Activated naive CD8-positive, alpha-beta T cell treated with anti-CD3 and anti-CD28 coated beads, Interleukin-2, amount 10 ng/mL, durations not matched to agents 7 days and 5 days (primary cell): ENCODE measurements at places on chromosomes 4 and X. TPM values are rescaled to one million over a fixed set of nuclear protein-coding genes. Genes with fewer than 3 reads are reported as not detected.

DNA sequence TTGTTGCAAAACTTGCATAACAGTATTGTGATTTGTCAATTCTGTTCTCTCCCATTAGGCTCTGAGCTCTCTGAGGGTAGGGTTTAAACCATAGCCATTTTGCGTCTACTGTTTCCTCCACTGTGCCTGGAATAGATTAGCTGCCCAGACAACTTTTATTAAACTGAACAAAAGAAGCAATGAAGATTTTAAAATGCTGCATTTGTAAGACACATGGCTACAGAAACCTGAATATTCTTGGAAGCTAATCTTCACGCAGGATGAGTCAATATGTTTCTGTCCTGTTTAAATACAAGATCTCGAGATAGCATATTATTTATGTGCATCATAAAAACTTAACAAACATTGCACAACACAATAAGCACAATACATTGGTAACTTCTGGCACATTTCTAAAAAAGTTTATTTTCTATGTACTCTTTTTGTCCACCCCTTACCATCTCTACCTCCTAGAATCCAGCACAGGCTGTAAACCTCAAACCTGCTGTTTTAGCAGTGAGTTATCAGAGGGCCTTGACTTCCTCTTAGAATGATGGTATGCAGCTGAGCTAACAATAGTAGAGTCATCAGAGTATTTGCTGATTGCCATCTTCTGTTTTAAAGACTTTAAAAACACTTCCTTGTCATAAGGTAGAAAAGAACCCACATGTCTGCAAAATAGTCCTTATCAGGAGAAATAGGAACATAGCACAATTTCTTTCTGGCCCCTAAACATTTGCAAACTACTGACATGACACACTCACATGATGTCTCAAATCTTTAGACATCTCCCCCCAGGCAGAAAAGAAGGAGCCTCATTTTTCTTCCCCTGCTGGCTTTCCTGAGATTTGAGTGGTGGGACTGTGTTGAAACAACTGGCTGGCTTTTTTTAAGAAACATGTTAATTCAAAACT is 10.6 kb upstream of the CCNG2 start:
- H3K36me3 ChIP-seq = no peaks in the 10 kb centered on the region
- H3K27ac ChIP-seq = peak overlapping the region; percentile 5
- H3K4me1 ChIP-seq = peaks cover 15% of the 10 kb centered on the region
- no peak for DNase-seq
- H3K27me3 ChIP-seq = no peaks in the 10 kb centered on the region
- H3K4me3 ChIP-seq = no peak overlapping the region

- H3K36me3 ChIP-seq = no peaks in the 10 kb centered on the region
- H3K4me1 ChIP-seq = no peaks in the 10 kb centered on the region
- H3K4me3 ChIP-seq = no peak overlapping the region
- DNase-seq = no peak
- H3K27me3 ChIP-seq = no peaks in the 10 kb centered on the region
Measured at GRCh38 chr4:167713756-167714155, 378.6 kb upstream of the ANXA10 start.

- peaks cover 2% of the 10 kb centered on the region for H3K4me1 ChIP-seq
- peaks cover 7% of the 10 kb centered on the region for H3K27me3 ChIP-seq
- DNase-seq = no peak
- H3K36me3 ChIP-seq = no peaks in the 10 kb centered on the region
Measured at GRCh38 chr4:150244600-150244999, 166.4 kb downstream of the DCLK2 start.

DNA sequence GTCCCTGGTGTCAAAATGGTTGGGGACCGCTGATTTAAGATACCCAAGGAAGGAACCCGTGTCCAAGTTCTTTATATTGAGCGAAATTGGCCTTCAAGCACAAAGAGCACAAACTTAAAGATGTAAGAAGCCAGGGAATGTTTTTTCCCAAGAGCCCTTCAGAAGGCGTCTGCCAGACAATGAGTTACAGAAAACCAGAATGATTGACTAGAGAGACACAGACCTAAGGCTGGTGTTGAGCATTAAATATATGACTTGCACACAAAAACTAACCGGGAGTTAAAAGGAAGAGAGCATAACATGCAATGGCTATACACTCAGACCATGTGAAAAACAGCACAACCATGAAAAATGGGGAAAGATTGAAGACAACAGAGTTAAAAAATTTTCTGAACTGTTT is 157.5 kb upstream of the FAM9B start:
- no peak for DNase-seq
- no peaks in the 10 kb centered on the region for H3K27me3 ChIP-seq
- H3K27ac ChIP-seq = no peak overlapping the region
- peaks cover 2% of the 10 kb centered on the region for H3K4me1 ChIP-seq

GRCh38 chrX:17465201-17465600 is 90.2 kb downstream of the NHS start:
- no peaks in the 10 kb centered on the region for H3K27me3 ChIP-seq
- H3K4me1 ChIP-seq = no peaks in the 10 kb centered on the region
- no peaks in the 10 kb centered on the region for H3K36me3 ChIP-seq
- no peak overlapping the region for H3K4me3 ChIP-seq

- H3K27ac ChIP-seq = no peak overlapping the region
- DNase-seq = no peak
- H3K4me3 ChIP-seq = no peak overlapping the region
- H3K36me3 ChIP-seq = no peaks in the 10 kb centered on the region
- H3K4me1 ChIP-seq = no peaks in the 10 kb centered on the region
- no peaks in the 10 kb centered on the region for H3K27me3 ChIP-seq
Measured at GRCh38 chr4:33724685-33725084, 2519.6 kb downstream of the ARAP2 start.

GLRA3 gene
- total RNA-seq = not detected

XAGE1B gene
- not detected for total RNA-seq

GAGE12H gene
- not detected for total RNA-seq

TEX11 gene
- total RNA-seq = not detected
